ENCODE measurements at places on chromosomes 5 and 9.

DNA sequence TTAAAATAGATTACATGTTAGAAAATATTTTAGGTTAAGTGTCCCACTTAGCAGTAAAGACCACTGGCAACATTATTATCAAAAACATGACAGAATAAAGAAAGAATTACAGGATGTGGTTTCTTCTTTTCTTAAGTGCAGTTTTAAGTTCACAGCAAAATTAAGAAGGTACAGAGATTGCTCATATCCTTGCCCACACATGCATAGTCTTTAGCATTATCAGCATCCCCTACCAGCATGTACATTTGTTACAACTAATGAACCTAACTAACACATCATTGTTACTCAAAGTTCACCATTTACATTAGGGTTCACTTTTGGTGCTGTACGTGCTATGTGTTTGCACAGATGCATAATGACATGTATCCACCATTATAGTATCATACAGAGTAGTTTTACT is 837.7 kb upstream of the CDH9 start:
- no peak for DNase-seq

DNA sequence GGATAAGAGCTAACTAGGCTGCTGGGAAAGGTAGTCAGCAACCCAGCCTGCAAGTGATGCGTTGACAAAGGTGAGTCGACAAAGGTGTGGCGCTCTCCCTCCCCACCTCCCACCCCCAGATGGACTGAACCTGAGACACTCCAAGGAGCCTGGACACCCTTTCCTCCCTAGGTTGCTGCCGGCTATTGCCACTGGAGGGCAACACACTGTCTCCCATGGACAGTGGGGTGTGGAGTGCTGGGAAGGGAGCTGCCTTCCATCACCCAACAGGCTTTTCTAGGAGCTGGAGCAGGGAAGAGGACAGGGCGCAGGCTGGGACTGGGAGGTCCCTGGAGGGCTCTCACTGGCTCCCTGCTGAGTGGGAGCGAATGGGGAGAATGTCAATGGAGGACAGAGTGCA is 75.4 kb upstream of the ARAP3 start:
- DNase-seq = peak; percentile 3

GRCh38 chr9:112411626-112412027 is 31.7 kb downstream of the HSDL2 start:
- no peak for DNase-seq

GRCh38 chr5:93422652-93423280 is 158.3 kb downstream of the NR2F1-AS1 start:
- DNase-seq = no peak

- no peak for DNase-seq
Measured at GRCh38 chr9:106869028-106869427, 6.1 kb downstream of the ZNF462 start.

DNA sequence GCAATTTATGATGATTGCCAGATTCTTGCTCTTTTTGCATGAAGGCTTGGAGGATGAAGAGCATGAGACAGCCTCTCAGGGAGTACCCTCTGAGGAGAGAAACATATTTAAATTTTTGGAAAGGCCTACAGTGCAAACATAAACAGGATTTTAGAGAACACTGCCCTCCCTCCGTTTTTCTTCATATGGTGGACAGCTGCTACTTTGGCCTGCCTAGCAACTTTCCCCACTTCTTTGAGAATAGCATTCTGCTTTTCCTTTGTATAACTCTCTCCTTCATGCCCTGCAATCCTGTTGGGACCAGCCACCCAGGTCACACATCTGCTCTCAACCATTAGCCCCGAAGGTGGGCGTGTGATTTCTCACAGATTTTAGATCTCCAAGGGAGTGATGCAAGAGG is 20.5 kb upstream of the TXN start:
- no peak for DNase-seq

DNA sequence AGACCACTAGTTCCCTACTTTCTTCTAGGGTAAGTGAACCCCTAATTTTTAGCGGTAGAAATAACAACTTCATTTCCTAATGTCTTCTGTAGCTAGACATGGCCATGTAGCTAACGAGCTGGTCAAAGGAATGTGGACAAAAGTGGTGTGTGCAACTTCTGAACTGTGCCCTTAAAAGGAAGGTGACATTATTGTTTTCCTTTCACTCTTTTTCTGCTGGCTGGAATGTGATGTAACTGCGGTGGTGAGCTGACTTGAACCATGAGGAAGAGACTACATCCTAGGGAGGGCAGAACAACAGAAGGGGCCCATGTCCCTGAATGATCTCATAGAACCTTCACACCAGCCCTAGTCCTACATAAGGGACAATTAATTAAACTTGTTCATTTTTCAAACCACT is 1.3 kb upstream of the SNX2 start:
- DNase-seq = no peak

DNA sequence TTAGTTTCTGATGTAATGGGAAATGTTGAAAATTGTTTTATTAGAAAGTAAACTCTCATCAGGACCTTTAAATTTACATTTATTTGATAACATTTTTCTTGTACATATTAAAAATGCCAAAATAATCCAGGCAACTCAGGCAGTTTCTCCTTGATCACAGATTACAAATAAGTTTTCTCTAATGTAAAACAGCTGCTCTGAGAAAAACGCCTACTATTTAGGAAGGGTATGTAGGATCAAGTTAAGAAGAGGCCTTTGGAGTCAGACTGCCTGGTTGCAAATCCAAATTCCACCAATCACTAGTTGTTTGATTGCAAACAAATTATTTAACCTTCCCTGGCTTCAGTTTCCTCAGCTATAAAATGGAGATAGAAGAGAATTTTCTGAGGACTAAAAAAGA is 610.8 kb downstream of the PDE4D start:
- no peak for DNase-seq

DNA sequence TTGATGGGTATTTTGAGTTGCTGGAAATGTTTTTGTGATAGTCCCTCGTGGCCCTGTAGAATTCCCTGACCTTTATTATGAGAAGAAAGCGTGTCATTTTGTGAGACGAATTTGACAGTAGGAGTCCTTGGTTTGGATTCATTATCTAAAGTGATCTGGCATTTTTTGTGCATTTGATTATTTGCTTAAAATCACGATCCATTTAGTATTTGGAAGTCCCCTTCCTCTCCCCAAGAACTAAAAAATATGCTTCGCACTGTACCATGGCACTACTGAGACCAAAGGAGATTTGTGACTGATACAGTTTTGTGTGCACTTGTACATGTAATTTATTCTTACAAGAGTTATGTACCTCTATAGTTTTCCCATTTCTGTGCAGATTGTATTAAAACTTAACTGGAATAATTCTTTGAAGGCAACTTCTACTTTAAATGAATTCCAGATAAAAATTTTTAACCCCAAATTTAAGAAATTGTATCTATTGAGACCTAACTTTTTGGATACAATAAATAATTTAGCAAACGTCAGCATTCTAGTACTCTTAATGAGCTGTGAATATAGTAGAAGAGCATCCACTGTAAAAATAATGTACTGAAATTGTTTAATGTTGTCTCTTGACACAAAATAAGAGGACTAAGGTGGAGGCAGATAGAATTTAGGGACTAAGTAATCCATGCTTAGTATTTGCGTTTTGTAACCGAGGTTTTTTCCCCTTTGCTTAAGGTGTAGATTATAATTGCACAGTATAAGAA is 2.1 kb downstream of the MAP3K1 start:
- DNase-seq = no peak

GRCh38 chr5:6260846-6261245 is 117.5 kb downstream of the MED10 start:
- no peak for DNase-seq

- DNase-seq = no peak
Measured at GRCh38 chr5:94461131-94461530, 157.3 kb downstream of the KIAA0825 start.

Data from stimulated activated CD4-positive, alpha-beta T cell treated with anti-CD3 and anti-CD28 coated beads, Interleukin-2, amount 100 ng/mL, for 24 hours (primary cell).